Esophagus squamous epithelium (tissue), 5 donors: ENCODE measurements at places on chromosomes 5 and 9.

GRCh38 chr5:58937031-58937681, 354.3 kb downstream of the RAB3C start:
- DNase-seq, result no peak

- DNase-seq, result no peak
Observed at GRCh38 chr9:124291801-124292396, 34.1 kb downstream of the NEK6 start.

GRCh38 chr9:121700165-121700831, 48.9 kb downstream of the DAB2IP start:
- no peak for DNase-seq

- no peak for DNase-seq
Observed at GRCh38 chr5:171315386-171315891, 6.4 kb downstream of the TLX3 start.

DNA sequence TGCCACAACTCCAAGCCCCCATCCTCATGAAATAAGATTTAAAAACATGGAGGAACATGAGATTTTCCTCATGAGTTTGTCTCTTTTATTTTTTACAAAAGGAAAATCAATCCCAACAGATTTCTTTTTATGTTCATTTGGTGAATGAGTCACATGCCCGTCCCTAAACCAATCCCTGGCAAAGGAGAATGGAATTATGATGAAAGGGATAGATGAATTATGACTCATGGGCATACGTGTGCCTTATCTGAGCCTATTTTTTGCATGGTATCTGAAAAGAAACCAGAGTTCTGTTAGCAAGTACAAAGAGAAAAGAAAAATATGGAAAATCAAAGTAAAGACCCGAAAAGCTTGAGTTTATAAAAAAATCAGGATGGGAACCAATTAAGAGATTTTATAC, 267.5 kb upstream of the TMEM161B start:
- DNase-seq, result no peak

DNA sequence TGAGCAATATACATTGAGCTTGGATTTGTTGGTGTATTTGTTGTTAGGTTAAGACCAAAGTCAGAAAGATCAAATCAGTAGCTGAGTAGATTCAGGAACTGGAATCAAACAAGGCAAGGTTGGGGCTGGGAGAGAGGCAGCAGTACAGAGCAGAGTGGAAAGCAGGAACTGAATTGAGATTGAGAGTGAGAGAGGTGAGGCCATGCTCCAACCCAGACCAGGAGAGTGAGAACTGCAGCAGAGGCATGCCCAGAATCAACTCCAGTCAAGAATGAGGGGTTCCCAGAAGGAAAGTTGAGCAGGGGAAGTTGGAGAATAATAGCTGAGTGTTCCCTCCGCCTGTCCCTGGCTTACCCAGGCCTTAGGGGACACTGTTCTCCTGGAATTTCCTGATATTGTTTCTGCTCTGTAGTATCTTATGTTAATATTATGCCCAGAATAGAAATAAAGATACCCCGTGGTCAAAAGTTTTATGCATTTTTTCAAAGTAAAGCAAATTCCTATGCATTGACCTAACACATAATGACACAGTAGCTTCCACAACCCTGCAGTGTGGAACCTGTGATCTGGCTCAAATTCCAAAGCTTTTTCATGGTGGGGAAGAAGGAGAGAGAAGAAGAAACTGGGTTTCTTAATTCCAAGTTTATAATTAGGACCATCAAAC, 82.7 kb downstream of the SV2C start:
- no peak for DNase-seq

- no peak for DNase-seq
Observed at GRCh38 chr9:24095246-24095645, 269.2 kb upstream of the ELAVL2 start.

DNA sequence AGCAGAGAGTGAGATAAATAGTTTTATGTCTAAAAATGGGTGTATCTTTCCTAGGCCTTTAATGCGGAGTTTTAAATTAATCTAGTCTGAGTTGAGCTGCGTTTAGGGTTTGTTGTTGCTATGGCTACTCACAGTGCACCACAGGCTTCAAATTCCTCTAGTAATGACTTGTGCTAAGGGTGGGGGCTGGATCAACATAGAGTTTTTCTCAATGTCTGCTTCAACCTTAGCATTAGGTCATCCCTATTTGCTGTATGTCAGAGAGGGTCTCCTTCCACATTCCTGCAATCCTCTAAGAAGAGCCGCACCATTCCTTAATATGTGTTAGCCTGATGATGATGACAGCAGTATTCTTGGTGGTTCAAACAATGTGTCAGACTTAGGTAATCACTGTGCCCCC, 465.6 kb upstream of the KIF2A start:
- DNase-seq, result no peak

DNA sequence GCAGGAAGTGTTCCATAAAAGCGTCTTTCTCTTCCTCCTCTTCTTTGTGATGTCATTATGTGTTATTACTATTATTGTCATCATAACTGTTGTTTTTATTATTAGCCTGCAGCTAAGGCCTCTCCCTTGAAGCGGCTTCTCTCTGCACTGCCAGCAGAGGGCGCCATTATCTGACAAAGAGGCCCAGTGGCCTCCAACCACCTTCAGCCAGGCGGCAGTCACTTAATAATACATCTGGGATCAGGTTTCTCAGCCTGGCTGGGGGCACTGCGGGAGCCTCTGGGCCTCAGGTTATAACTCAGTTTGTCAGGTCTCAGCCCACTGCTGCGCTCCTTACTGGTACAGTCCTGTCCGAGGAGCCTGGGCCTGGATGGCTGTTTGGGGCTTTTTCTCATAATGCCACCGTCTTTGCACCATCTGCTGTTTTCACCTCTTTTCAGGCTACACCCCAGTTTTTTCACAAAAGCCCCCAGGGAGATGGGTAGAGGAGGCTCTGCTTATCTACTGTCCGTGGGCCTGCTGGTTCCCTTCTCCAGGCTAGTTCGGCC, 281.9 kb downstream of the NSG2 start:
- no peak for DNase-seq

- DNase-seq, result no peak
Observed at GRCh38 chr5:115490596-115490995, 54.0 kb downstream of the FEM1C start.

DNA sequence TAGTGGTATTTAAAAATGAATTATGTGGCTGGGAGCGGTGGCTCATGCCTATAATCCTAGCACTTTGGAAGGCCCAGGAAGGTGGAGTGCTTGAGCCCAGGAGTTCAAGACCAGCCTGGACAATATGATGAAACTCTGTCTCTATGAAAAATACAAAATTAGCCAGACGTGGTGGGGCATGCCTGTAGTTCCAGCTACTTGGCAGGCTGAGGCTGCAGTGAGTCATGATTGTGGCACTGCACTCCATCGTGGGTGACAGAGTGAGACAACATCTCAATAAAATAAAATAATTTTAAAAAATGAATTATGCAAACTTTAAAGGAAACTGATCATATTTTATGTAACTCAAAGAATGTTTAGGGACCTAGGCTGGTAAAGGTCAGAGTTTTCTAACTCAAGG, 310.8 kb upstream of the DMRT1 start:
- DNase-seq, result no peak

DNA sequence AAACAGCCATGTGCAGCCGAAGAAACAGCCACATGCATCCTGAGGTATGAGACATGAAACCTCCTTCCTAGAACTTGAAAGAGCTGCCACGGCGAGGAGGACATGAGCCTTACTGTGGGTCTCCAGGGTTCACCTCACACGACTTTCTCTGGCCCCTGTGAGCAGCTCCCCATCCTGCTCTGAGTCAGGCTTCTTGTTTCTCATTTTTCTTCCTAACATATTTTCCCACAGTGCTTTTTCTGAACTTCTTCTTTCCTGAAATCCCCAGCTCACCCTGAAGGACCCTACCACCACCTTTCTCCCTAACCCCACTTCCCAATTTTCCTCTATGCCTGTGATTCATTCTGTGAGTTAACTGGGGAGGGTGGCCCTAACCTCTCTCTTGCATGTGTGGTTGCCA, 33.7 kb upstream of the ADRB2 start:
- no peak for DNase-seq

DNA sequence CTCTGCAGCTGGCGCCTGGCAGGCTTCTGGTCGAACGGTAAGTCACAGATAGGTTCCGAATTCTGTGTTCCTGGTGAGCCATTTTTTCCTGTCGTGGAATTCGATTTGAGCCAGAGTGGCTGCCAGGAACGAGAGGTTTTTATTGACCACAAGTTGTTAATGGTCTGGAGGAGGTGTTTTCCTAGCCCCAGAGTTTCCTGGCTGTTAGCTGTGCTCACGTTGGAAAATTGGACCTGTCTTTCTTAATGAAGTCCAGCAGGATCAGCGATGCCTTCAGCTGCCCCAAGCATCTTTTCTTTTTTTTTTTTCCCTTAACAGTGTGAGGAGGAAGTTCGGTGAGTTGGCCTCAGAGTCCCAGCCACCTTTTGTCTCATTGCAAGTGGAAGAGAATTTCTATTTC, 62.9 kb downstream of the COL5A1 start:
- no peak for DNase-seq

GRCh38 chr5:56501781-56502557, 268.8 kb upstream of the ANKRD55 start:
- DNase-seq, result no peak

GRCh38 chr9:78280982-78281668, 15.8 kb upstream of the PSAT1 start:
- no peak for DNase-seq

GRCh38 chr5:102049517-102049916, 246.6 kb downstream of the SLCO4C1 start:
- no peak for DNase-seq

DNA sequence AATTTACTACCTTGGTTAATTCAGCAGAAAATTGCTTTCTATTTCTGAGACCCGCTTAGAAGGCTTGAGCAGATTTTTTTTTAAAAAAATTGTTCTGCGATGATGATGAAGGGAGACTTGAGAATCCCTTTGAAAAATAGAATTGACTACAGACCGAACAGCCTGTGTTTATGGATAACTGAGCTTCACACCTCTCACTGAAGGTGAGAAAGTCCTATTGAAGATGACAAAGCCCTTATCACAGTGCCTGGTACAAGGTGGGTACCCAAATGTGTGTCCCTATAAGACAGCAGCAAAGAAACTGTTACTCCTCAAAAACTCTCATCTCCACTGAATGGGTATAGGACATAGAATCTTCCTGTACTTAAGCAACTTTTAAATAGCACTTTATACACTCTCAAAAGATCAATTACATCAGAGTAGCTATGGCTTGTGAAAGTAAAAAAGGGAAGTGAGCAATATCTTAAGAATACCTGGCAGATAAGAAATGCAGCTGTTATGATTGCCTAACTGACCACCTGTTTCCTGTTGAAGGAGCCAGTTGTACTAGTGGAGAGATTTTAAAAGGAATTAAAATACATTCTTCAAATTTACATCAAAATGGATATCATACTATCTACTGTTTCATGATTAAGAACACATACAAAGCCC, 419.7 kb downstream of the CHSY3 start:
- no peak for DNase-seq

GRCh38 chr9:130689572-130689936, 4.0 kb upstream of the EXOSC2 start:
- DNase-seq, result no peak

DNA sequence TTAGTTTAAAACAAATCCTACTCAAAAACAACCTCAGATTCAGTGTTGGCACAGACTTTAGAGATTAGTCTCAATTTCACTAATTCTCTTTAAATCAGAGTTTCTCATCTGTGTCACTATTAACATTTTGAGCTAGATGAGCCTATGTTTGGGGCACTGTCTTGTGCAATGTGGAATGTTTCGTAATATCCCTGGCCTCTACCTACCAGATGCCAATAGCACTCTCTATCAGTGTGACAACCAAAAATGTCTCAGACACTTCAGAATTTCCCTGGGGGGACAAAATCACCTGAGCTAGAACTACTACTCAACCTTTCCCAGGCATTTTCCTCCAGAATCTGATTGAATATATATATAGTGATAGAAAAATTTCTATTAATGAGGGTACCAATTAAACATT, 465.2 kb upstream of the RGMB start:
- DNase-seq, result no peak

DNA sequence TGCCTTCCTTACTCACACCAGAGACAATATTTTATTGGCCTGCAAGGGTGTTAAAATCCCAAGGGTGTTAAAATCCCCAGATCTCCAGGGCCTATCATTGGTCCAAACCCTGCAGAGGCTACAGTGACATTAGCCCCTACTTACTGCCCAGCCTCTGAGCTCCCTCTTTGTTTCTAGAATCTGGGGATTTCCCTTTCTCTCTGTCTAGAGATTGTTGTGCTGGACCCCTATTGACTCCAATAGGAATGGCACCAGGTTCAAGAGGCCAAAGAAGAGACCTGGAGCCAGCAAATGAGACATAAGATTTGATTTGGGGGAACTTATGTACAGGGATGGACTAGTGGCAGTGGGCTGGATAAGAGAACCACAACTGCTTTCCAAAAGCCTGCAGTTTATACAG, 53.3 kb upstream of the ZBED3 start:
- DNase-seq, result no peak

GRCh38 chr5:132267931-132268768, 10.7 kb downstream of the PDLIM4 start:
- DNase-seq, result no peak

DNA sequence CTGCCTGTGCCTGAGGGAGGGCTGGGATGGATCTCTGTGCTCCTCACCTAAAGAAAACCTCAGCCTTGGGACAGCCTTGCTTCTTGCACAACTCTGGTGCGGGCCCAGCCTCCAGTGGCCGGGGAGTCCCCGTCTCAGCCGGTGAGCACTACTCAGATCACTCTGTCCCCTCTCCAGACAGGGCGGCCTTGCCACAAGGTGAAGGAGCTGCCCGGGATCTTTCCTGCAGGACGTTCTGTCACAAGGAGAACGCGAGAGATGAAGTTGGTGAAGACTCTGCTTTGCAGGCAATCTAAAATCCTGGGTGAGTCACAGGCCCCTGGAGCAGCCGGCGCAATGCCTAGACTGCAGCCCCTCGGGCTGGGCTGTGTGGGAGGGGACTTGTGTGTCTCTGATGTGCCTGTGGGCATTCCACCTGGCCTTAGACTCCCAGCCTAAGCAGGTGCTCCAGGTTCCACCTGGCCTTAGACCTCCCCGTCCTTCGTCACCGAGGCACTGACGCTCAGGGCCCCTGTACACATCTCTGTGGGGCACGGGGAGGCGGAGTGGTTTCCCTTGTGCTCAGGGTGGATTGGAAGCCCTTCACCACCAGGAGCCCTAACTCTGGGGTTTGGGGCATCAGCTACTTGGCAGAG, 15.2 kb upstream of the IRX4 start:
- DNase-seq, result no peak

GRCh38 chr9:99365233-99365980, 143.3 kb downstream of the SEC61B start:
- no peak for DNase-seq

- DNase-seq, result no peak
Observed at GRCh38 chr5:122701640-122702523, 73.0 kb upstream of the SNX2 start.

DNA sequence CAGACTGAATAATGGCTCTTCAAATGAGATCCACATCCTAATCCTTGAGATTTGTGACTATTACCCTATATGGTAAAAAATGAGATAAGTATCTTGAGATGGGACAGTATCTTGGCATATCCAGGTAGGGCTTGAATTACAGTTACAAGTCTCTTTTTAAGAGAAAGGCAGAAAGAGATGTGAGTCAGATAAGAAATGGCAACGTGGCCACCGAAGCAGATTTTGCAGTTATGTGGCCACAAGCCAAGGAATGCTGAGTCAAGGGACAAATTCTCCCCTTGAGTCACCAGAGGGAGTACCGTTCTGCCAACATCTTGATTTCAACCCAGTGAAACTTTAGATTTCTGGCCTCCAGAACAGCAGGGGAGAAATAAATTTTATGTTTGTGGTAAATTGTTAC, 1983.0 kb upstream of the C9orf72 start:
- no peak for DNase-seq

GRCh38 chr5:13946111-13946510, 1.6 kb upstream of the DNAH5 start:
- no peak for DNase-seq
